ENCODE measurements at places on chromosomes 12 and 14. TPM values are rescaled to one million over a fixed set of nuclear protein-coding genes. Genes with fewer than 3 reads are reported as not detected.

SETD1B gene
- 2.1 TPM for total RNA-seq

- no peak for DNase-seq
Observed at GRCh38 chr14:98130691-98131090, 1141.3 kb downstream of the BCL11B start.

DNA sequence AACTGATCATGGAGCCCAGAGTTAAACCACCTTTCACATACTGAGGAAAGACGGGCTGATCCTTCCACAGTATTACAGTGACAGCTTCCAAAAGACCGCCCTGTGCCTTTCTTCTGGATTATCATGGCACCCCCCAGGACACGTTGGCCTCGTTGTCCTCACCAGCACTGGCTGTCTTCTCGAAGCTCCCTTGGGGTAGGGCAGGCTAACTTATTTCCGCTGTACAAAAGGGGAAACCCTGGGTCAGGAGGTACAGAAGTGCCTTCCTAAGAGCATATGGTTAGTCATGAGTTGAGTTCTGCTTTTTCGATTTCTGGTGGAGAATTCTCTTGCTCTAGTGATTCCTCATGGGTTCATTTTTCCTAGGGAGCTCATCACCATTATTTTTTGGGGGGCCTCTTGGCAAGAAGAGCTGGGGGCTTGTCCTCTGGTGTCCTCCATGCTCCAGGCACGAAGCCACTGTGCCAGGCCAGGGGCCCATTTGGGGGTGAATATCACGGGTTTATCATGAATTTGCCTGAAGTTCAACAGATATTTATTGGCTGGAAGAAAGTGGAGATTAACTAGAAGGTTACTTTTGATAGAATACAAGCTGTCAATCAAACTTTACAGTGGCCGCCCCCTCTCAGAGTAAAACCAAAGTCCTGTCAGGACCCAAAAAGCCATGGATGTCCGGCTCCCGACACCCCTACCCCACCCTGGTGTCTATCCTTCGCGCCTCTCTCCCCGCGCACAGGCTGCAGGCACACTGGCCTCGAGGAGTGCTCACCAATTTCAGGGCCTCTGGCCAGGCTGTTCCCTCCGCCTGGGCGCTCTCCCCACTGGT, 8.8 kb upstream of the TRAF3 start:
- DNase-seq = peak; percentile 26

EML5 gene
- total RNA-seq = 4.1 TPM

MYBPC1 gene
- total RNA-seq = 1.1 TPM
